CD14-positive monocyte (primary cell): ENCODE measurements at places on chromosomes 6 and 20. TPM values are rescaled to one million over a fixed set of nuclear protein-coding genes. Genes with fewer than 3 reads are reported as not detected.

DNA sequence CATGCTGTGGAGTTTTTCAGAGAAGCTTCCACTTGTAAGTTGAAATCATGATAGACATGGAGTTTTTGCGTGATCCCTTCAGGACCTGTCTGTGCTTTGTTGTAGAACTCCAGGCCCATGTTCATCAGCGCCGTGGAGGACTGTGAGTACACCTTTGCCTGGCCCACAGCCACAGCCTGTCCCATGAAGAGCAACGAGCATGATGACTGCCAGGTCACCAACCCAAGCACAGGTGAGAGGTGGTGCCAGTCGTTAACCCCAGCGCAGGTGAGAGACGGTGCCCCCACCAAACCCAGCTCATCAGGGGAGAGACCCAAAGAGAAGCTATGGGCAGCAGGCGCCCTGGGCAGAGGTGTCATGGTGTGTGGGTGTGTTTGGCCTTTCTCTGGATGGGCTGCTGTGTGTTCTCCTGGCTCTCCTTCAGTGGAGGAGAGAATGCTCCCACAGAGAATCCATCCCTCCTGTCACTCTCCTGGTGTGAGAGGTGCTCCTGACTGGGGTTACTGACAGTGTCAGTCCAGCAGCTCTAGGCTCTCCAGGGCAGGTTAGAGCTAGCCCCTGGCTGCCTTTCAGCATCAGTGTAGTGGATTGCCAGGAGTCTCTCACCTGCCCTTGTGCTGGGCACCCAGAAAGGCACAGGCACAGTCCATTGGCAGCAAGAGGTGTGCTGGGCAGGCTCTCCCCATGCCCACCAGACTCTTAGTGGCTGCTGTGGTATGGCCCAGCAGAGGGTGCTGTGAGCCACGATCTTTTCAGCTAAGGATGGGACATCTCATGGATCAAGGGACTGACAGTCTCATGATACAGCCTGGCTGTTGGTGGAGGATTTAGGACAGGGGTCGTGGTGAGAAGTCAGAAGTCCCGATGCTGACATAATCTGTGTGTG is 49.6 kb upstream of the SLC22A1 start:
- DNase-seq = no peak

DNA sequence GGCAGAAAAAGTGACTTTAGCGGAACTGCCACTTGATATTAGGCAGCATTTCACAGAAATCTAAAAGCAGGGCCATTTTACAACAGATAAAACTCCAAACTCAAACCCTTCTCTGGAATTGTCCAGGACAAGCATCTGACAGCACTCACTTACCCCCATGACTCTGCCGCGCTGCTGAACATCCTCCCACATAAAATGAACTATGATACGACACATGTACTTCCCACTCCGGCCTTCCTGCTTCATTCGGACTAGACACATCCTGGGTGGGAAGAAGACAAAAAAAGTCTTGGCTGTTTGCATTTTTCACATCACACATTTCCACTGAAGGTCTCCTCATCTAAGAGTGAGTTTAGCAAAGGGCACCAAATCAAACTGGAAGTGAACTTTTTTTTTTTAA is 54.8 kb upstream of the FAM83C start:
- DNase-seq = no peak

GRCh38 chr6:153476243-153476642 is 345.2 kb upstream of the RGS17 start:
- no peak for DNase-seq

DNA sequence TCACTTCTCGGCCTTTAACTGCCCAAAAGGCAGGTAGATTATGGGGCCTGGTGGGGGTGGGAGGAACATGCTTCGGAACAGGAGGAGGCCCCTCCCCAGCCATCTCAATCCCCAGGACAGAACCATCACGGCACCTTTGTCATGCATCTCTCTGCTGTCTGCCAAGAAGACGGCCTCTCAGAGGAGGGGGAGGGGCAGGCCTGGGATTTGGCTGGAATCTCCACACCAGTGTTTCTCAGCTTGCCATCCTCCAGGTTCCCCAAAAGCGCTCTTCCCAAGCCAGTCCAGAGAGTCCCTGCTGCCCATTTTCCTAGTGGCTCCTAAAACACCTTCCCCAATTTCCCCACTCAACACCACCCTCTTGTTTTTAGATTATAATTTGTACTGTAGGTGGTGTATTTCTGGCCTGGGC is 2.5 kb upstream of the POU5F1 start:
- no peak for DNase-seq

- DNase-seq = no peak
Observed at GRCh38 chr6:23559587-23560343, 566.2 kb upstream of the NRSN1 start.

DNA sequence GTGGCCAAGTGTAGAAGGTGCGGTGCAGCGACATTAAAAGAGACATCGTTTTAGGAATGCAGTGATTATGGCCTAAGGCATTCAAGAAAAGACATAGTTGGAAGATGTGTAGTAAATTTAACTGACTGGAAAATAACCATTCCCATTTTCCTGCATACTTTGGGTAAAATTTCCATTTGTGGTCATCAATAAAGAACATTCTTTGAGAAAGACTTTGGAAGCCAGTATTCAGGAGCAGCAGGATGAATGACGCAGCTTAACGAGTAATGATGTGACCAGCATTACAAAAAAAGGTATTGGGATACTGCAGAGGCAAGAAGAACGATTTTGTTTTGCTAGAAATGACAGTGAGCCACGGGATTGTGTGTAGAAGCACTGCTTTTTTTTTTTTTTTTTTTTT is 7.0 kb upstream of the RWDD1 start:
- DNase-seq = no peak

- no peak for DNase-seq
Observed at GRCh38 chr6:106617302-106617701, 12.0 kb downstream of the RTN4IP1 start.

DNA sequence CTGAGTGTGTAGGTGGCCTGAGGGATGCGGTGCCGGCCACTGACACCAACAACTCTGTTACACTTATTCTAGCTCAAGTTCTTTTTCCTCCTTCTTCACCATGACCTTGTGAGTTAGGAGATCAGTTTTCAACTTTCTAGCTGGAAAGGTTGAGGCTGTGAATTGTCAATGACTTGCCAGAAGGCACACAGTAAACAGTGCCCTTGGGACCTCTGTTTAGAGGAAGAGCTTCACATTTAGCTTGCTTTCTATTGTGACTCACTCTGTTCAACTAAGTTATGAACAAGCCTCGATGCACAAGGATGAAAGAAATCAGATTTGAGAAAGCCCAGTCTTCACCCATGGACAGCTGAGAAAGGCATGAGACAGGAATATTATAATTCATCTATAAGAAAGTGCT is 455.6 kb downstream of the MAFB start:
- no peak for DNase-seq

GRCh38 chr6:158863646-158864045 is 44.5 kb upstream of the EZR start:
- DNase-seq = no peak

DNA sequence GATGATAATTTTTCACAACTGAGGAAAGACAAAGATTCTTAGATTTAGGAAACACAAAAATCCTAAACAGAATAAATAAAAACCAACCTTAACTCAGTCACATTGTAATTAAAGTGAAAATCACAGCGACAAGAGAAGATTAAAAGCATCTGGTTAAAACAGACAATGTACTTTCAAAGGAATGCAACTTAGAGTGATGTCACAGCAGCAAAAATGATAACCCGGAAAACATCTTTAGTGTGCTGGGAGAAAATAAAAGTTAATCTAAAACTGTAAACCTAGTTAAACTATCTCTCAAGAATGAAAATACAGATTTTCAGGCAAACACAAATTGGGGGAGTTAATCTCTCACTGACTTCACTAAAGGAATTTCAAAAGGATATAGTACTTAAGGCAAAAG is 76.8 kb upstream of the OGFRL1 start:
- no peak for DNase-seq

DNA sequence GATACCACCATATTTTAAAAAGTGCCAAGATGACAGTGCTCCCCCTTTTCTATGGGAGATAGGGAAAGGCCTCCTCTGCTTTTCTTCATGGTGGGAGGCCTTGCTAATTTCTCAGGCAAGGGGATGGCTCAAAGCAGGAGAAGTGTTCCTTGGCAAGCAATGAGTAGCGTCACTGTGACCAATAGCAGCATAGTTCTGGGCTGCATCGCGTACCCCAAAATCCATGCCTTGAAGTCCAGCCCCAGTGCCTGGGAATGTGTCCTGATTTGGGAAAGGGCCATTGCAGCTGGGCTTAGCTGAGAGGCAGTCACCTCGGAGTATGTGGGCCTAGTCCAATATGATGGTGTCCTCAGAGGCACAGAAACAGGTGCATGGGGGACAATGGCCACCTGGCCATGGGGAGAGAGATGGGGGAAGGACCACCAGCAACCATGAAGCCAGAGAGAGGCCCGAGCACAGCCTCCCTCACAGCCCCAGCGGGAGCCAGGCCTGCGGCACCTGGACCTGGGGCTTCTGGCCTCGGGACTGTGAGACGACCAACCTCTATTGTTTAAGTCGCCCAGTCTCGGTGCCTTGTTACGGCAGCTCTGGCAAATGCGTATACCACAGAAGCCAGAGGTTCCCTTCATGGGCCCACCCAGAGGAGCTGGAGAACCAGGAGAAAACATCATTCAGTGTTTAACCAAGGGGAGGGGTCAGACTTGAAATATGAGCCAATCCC is 153.1 kb upstream of the RPS6KA2 start:
- no peak for DNase-seq

DNA sequence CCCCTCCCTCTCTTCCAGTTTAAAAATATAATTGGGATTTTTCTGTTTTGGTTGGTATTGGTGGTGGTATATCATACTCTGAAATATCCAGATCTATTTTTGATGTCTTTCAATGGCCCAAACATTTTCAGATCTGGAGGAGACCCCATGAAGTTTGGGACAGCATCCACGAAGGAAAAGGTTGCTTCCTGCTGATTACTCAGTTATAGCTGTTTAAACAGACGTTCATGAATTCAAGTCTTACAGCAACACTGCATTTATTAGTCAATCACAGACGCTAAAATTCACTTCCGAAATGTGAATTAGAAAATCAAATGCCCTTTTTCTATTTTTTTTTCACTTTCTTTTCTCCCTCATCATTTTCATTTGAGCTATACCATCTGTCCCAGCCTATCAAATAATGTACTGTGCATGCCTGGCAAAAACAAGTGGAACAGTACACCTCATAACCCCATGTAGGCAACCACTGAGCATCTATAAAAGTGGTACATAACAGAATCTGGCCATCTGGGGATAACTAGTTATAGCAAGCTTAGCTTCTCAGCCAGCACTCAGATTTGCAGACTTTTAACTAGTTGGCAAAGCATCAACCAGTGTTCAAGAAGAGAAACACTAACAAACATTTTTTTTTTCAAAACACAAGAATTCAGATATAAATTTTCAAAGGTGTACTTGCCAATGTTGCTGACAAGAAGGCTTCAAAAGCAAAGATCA is 124.5 kb downstream of the HIVEP2 start:
- no peak for DNase-seq

DNA sequence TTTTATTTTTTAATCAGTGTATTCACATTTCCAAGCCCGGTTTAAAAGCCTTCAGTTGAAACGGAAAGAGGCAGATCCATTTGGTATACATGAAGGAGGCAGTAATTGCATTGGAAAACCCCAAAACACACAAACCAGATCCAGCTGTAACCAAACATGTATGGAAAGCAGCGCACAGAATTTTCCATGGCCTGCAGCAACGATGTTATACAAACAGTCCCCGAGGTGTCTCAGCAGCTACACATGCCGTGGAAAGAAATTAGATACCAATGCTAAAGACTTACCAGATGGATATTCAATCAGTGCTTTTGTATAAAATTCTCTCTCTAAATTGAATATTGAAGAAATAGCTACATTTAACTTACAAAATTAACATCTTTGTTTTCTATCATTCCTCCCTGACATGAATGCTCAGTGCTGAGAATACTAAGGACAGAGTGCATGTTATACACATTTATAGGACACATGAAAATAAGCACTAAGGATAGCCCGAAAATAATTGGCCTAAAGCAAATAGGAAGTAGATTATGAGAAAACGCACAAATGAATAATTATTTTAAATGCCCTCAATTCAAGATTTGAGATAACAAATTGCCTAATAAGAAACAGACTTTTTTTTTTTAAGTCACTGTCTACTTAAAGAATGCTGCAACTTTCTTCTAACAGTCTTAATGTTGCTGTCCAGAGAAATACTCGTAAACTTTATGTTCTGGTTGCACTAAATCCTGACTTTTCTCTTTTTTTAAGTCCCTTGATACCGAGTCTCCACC is 713.1 kb downstream of the HDGFL1 start:
- DNase-seq = no peak

DNA sequence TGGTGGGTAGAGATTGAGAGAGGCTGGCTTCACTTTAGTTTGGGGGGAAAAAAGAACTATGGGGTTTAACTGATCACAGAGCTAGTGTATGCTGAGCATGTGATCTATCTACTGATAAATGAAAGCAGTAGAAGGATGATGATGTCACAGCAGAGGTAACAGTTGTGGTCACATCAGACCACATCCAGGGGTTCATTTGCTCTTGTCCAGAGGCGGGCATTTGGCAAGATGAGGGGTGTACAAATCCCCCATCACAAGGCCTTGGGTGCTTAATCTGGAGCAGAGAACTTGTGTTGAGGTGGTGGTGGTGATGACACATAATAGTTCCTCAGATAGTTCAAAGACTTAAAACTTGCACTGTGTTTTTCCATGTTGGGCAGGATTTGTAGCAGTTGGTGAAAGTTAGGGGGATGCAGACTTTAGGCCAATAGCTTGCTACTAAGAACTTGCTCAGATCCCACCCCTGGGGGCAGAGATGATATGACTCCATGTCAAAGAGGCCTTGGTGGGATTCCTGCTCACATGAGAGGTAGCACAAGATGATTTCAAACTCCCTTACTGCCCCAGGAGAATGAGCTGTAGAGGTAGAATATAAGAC is 63.4 kb downstream of the PRDM1 start:
- no peak for DNase-seq

The SAMD5 gene
- polyA plus RNA-seq = not detected

The CCN5 gene
- polyA plus RNA-seq = not detected

The RFX6 gene
- not detected in 2 replicates for polyA plus RNA-seq

The WFDC5 gene
- not detected for polyA plus RNA-seq

The PEX6 gene
- 15.5 TPM for polyA plus RNA-seq

The OPN5 gene
- not detected in 2 replicates for polyA plus RNA-seq

The MYH7B gene
- not detected for polyA plus RNA-seq
